ENCODE measurements at places on chromosomes 12 and 14.

- DNase-seq: no peak
These were observed 3.7 kb downstream of the CFAP54 start for GRCh38 chr12:96493106-96493505.

- DNase-seq: no peak
These were observed 115.1 kb upstream of the PCED1B start for GRCh38 chr12:46963977-46964971.

GRCh38 chr12:52164624-52165023, 27.2 kb downstream of the KRT80 start:
- no peak for DNase-seq

DNA sequence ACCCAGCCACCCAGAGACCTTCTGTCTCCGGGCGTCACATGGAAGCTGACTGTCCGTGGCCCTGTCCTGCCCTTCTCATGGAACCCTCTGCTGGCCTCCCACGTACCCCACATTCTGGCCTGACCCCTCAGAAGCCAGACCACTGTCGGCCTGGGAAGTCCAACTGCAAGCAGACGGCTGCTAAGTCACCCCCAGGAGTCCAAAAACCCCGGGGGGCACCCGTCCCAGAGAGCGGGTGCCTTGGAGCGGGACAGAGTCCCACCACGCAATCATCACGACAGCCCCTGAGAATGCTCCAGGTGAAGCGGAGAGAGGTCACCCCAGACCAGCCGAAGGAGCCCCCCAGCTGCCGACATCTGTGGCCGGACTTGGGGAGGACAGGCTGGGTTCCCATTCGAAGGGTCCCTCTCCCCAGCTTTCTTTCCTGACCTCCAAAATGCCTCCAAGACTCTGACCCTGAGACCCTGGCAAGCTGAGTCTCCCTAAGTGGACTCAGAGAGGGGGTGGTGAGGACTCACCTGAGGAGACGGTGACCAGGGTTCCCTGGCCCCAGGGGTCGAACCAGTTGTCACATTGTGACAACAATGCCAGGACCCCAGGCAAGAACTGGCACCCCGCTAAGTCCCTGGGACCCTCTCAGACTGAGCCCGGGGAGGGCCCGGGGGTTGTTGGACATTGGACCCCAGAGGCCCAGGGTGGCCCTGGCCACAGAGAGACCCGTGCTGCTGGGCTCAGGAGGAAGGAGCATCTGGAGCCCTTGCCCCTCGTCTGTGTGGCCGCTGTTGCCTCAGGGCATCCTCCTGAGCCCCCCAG, 337.1 kb downstream of the TMEM121 start:
- no peak for DNase-seq

DNA sequence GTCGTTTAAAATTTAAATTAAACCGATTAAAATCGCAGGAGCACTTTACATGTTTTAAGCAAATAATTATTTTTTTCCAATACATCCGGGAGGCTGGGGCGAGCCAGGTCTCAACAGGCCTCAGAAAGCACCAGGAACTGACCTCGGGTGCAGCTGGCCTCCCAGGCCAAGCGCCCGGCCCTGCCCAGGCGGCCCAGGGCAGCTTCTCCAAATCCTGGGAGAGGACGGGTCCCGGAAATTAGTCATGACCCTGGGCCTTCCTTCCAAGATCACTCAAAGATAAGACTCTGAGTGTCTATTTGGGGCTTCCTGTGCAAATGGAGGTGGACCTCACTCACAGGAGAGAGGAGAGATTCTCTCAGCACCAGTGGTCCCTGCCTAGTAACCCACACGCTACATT, 177.1 kb downstream of the BCL11B start:
- no peak for DNase-seq

GRCh38 chr14:93970585-93970964, 5.8 kb downstream of the ASB2 start:
- DNase-seq: peak; percentile 22

- DNase-seq: no peak
These were observed 132.0 kb downstream of the PPM1H start for GRCh38 chr12:62802984-62803383.

DNA sequence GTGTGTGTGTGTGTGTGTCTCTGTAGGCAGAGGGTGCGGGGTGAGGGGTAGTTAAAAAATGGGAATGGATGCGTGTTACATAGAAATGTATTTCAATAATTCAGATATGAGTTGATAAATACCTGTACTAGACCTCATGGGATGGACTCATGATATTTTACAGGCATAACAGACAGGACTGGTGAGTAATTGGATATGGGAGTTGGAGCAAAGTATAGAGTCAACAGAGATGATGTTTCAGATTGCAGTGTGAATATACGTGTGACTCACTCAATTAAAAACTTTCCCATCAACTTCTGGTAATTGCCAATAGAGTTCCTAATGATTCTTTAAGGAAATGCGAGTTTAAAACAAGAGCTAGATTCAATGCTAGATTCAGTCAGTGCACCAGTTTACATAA, 711.9 kb downstream of the C12orf50 start:
- no peak for DNase-seq

GRCh38 chr12:10372559-10372958, 17.3 kb downstream of the KLRK1 start:
- DNase-seq: peak; percentile 22

DNA sequence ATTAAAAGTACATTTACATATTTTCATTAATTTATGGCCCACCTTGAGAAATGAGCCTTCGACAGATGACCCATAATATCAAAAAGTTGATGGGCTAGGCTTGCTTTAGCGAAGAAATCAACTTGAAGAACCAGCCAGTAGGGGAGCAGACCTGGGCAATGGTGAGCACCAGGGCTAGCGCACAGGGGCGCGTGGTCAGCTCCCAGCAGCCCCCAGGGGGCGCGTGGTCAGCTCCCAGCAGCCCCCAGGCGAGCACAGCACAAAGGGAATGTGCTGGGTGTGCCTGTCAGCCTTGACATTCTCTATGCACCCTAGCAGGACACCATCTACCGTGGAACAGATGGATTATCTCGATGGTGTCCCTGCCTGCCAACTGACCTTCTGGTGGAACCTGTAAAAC, 15.3 kb upstream of the SOX5 start:
- DNase-seq: no peak

DNA sequence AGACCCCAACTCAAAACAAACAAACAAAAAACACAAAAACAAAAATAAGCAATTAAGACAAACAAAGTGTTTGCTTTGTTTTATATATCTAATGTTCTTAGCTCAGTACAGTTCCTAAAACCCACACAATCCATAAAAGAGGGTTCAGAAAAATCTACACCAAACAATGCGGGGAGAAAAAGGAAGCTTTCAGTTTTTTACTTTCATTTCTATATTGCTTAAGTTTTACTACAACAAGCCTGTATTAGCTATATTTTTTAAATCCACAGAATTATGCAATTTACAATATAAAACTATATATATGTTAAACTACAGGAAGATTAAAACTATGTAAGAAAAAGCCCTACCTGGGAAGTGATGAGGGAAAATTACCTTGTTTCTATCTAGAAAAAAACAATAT, 41.4 kb downstream of the CLIP1 start:
- DNase-seq: no peak

DNA sequence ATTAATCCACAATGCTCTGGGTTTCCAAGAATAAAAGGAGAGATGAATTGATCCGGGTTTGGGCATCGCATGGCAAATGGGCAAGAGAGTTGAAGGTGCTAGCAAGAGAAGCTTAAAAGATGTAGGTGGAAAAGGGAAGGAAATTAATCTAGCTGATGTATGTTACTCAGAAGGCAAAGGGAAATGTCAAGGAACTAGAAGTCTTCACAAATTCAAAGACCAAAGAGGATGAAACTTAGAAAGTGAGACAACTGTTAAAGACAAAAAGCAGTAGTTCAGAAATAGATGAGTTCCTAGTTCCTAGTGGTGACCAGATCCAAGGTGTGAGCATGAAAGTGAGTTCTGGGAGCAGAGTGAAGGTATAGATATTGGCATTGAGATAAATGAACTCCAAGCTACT, 228.3 kb downstream of the SEC23A start:
- DNase-seq: peak; percentile 29

DNA sequence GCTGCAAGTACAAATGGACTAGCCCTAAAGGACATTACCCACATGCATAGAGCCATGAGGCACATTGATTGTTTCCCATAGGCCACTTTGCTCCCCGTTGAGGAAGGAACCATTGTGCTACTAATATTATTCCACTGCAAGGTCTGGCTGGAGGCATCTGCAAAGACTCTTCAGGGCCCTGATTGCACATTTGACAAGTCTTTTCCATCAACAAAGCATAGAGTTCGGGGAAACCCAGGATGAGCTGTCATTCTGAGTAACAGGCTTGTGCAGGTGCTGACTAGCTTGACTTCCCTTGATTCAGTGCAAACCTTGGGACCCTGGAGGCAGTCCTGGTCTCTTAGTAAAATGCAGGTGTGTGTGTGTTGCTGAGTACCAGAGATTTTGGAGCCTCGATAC, 73.8 kb downstream of the SUSD6 start:
- no peak for DNase-seq

- DNase-seq: no peak
These were observed 41.5 kb downstream of the FRS2 start for GRCh38 chr12:69511469-69512267.

GRCh38 chr12:64655141-64655540, 44.8 kb downstream of the RASSF3 start:
- DNase-seq: no peak

GRCh38 chr12:110436231-110436630, 13.9 kb downstream of the ARPC3 start:
- DNase-seq: no peak

GRCh38 chr12:40336573-40337199, 111.9 kb downstream of the LRRK2 start:
- no peak for DNase-seq

DNA sequence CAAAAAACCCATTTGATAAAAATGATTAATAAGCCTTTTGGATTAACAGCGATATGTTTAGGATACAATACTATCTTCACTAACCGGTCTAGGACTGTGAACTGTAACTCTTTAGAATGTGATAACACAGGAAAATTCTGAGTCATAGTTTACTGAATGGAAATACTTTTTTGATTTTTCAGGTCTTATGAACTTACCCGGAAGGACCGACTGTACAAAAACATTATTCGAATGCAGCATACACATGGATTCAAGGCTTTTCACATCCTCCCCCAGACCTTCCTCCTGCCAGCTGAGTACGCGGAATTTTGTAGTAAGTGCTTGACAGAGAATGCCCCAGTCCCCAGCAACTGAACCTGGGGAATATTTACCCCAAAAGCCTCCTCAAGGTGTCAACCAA, 29.0 kb downstream of the TTLL5 start:
- no peak for DNase-seq

DNA sequence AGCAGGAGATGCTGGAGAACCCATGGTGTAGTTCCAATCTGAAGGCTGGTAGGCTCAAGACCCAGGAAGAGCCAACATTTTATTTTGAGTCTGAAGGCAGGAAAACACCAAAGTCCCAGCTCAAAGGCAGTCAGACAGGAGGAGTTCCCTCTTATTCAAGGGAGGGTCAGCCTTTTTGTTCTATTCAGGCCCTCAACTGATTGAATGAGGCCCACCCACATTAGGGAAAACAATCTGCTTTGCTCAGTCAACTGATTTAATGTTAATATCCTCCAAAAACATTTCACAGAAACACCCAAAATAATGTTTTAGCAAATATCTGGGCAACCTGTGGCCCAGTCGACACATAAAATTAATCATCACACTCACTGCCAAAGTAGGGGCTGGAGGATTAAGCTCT, 130.8 kb downstream of the LMNTD1 start:
- no peak for DNase-seq

- no peak for DNase-seq
These were observed 55.4 kb downstream of the SETD3 start for GRCh38 chr14:99425272-99425681.

DNA sequence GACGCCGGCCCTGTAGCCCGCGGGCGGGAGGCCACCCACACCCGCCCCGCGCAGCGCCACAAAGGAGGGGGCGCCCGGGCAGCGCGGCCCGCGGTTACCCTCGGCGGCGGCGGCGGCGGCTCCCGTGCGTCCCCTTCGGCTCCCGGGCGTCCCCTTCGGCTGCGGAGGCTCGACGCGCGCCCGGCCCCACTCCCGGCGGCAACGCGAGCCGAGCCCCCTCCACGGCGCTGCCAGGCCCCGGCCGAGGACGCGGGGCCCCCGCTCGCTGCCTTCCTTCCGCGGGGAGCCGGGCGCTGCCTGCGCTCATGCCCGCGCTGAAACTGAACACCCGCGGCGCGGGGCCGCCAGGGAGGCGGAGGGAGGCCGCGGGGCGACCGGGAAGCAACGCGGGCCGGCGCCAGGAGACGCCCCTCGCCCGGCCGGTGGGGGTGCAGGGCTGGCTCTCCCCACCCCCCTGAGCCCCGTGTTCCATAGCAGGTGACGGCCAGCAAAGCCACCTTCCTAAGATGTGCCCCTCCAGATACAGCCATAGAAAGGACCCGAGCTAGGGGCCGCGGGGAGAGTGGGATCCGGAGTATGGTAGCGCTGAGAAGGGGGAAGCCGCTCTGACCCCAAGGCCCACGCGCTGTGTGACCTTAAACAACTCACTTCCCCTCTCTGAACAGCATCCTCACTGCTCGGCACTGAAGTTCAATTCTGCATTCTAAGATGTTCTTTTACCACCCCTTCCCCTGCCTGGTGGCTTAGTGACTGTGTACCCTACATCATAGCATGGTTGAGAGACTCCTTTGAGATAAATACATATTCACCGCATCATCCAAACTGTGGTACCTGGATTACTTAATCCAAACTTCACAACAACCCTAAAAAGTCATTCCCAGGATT, 42.8 kb downstream of the KDM2B start:
- peak; percentile 71 for DNase-seq

DNA sequence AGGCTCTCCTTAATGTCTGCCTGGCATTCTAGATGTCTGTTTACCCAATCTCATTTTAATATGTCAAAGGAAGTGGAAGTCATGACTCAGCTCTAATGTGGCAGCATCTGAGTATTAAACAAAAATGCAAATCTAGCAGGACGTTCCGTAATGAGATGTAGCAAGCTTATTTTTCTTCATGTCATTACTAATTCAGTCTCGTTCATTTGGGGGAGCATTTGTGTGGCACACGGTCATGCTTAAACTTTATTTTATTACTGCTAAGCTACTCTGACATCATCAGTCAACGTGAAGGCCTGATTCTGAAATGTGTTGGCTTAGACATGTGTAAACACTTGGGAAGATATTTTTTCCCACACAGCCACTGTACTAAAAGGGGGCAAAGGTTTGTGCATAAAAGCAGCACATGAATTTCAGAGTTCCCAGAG, 326.7 kb upstream of the TMPO start:
- DNase-seq: peak; percentile 46

- peak; percentile 14 for DNase-seq
These were observed 6.6 kb downstream of the TSPAN19 start for GRCh38 chr12:85029456-85029855.

- DNase-seq: no peak
These were observed 7.4 kb downstream of the NR1H4 start for GRCh38 chr12:100481021-100481420.

DNA sequence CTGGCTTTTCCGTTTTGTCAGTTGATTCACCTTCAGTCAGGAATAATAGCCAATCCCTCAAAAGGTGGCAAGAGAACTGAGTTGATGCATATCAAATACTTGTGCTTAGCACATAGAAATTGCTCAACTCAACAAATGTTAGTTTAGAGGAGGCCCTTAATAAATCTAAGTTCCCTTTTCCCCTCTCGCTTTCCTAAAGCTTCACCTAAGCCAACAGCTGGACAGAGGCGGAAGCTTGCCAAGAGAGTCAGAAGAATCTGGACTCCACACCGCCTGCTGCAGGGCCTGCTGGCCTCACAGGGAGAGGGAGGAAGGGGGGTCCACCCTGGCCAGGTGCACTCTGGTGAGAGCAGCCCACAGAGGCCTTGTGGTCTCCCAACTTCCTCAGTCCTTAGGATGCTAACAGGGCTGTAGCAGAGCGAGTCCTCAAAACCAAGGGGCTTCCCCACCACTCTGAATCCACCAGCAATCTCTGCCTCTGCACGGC, 213.1 kb downstream of the CHST11 start:
- peak; percentile 75 for DNase-seq
